ENCODE measurements at places on chromosomes 4 and X. TPM values are rescaled to one million over a fixed set of nuclear protein-coding genes. Genes with fewer than 3 reads are reported as not detected.

Gene PPP1R3F
- 12.0 TPM for total RNA-seq

Gene IL9R
- total RNA-seq, result not detected

DNA sequence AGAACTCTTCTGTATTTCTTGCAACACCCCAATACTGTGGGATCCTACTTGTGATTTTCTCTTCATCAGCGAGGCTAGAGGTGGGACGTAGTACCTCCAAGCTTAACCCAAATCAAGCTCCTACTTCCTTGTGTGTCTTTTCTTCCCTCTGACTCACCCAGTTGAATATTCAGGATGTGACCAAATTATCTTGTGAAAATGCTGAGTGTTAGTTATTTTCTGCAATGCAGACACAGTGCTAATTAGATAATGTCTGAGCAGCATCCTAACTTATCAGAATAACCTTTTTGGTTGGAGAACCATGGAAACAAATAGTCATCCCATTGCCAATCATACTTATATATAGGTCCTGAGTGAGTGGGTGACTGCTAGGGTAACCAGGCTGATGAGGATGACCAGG, 2.4 kb downstream of the MEPE start:
- ATAC-seq, result no peak

Gene CDKL2
- 3.9 TPM for total RNA-seq

- ATAC-seq, result no peak
These were observed 212.0 kb downstream of the COMMD8 start for GRCh38 chr4:47251348-47252135.

- no peak for ATAC-seq
These were observed 58.2 kb upstream of the ZNF157 start for GRCh38 chrX:47311932-47312774.

Gene ODAPH
- not detected for total RNA-seq

GRCh38 chrX:31323658-31324057, 251.8 kb upstream of the FTHL17 start:
- ATAC-seq, result no peak

Measured in gastroesophageal sphincter (tissue), 4 donors.